ENCODE measurements at places on chromosomes 7 and 10.

GRCh38 chr10:109430799-109431198 is 492.5 kb downstream of the XPNPEP1 start:
- no peak for DNase-seq

GRCh38 chr7:127598318-127598717 is 4.8 kb downstream of the FSCN3 start:
- no peak for DNase-seq

DNA sequence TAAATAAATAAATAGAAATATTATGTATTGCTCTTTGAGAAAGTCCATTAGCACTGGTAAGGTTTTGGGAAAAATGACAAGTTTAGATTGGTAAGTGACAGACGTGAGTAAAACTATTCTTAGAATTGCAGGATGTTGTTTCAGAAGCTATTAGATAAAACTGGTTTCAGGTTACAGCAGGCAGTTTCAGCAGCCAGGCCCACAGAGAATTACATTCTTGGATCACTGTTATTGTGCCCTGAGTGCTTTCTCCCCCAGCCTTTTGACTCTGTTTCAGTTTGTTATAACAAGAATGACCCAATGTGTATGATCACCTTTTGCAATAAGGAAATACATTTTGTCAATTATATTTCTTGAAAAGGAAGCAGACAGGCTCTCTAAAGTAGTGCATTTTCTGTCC is 86.5 kb downstream of the DKK1 start:
- no peak for DNase-seq

DNA sequence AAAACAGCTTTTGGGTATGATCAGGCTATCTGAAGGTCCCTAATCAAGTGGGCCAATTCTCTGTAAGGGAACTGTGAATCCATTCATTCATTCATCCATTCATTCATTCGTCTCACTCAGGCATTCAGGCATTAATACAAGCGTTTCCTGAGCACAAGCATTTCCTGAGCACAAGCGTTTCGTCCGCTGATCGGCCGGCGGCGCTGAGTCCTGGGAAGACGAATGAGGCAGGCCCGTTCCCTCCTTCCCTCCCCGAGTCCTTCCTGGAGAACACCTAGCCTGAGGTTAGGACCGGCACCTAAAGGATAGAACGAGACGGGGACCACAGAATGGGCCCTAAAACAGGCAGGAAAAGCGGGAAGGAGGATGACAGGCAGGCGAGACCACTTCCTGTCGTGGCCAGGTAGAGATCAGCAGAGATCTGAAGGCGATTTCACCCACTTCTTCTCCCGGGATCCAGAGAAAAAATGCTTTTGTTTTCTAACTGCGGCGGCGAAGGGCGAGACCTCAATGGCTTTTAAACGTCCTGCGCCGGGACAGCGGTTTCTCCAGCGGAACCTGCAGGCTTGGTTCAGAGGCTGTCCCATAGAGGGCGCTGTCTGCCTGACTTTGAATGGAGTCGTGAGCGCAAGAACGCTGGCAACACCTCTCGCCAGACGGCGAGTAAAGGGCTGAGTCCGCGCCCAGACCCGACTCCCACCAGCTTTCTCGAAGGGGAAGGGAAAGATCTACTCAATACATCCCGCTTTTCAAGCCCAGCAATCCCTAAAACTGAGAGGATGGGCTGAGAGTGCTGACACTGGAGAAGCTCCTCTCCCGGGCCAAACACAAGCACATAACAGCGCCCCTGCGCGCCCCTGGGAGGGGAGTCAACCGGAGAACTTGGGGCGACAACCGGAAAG is 2.9 kb upstream of the HMX3 start:
- peak; percentile 71 for DNase-seq

DNA sequence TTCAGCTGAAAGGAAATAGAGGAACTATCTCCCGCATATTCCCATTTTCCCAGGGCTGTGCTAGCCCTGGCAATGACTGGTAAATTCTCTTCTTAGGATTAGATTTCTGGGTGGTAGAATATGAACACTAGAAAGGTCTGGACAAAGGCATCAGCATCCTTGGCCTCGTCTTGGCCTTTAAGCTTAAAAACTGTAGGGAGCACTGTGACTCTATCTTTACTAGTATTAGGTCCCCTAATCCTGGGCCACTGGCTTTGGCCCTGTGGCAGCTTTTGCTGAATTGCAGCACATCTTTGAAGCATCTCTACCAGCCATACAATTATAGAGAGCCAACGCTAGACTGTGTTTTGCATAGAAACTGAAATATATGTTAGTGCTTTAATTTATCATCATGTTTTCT is 41.5 kb upstream of the EBLN1 start:
- no peak for DNase-seq

DNA sequence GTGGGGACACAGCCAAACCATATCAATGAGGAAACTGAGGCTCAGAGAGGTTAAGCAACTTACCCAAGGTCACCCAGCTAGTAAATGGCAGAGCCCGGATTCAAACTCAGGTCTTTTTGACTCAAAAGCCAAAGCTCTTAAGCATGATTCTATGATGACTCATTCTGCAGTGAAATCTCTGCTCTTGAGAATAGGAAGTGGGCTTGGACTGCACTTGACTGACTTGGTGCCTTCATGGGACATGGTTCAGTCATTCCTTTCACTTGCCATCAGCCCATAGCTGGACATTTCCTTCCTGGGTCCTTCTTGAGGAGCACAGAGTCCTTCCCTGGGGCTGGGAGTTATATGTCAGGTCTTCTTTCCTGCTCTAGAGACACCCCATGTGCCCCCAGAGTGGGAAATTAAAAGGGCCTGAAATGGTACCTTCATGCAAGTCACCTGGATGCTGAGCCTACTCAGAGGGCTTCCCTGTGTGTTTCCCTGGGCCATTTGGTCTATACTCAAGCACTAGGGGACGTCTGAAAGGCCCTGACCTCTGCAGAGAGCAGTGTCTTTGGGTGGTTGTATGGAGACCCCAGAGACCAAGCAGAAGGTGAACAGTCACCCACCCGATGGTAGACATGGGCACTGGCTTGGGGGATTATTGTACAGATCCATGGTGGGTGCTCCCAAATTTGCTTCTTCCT is 62.4 kb upstream of the SDK1 start:
- no peak for DNase-seq
